ENCODE measurements at places on chromosomes 3 and 15.

GRCh38 chr15:90690585-90690984, 26.6 kb upstream of the BLM start:
- DNase-seq: no peak

DNA sequence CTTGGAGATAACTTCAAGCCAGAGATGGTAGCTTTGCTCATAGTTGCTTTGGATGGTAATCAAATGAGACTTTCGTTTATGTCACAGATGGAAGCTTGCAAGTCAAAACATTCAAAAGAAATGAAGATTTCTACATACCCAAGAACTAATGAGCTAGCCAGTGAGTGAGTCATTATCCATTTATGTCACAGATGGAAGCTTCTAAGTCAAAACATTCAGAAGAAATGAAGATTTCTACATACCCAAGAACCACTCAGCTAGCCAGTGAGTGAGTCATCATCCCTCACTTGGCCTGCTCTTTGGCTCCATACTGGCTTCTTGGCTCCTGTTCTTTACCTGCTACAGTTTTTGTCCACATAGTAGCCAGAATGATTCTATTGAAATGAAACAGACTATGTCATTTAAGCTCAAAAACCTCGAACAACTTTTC, 559.8 kb upstream of the CBLB start:
- peak; percentile 6 for DNase-seq

- no peak for DNase-seq
These were observed 2.6 kb downstream of the SACM1L start for GRCh38 chr3:45691842-45692241.

- no peak for DNase-seq
These were observed 43.2 kb downstream of the ADAMTS7 start for GRCh38 chr15:78768096-78768495.

DNA sequence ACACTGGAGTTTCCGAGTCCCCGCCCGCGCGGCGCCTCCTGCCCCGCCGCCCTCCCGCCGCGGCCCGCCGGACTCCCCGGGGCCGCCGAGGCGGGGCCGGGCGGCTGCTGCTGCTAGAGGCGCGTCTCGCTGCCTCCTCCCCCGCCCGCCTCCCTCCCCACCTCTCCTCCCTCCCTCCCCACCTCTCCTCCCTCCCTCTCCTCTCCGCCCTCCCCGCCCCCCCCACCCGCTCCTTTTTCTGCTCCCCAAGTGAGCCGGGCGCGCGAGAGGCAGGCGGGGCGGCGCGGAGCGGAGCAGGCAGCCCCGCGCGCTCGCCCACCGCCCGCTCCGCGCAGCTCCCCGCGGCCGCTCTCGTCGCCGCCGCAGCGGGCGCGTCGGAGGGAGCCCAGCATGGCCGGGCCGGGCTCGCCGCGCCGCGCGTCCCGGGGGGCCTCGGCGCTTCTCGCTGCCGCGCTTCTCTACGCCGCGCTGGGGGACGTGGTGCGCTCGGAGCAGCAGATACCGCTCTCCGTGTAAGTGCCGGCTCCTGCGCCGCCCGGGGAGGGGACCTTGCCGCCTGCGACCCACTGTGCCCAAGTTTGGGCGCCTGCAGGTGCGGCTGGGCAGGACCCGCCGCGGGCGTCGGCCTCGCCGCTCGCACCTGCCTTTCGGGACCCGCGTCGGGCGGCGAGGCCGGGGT, at the start of gene CACNA2D3:
CACNA2D3 (plus strand) TSS at position 229 of the 679 bp plus-strand sequence.
- DNase-seq: no peak

GRCh38 chr3:40719660-40720287, 195.0 kb downstream of the ZNF621 start:
- DNase-seq: peak; percentile 8

DNA sequence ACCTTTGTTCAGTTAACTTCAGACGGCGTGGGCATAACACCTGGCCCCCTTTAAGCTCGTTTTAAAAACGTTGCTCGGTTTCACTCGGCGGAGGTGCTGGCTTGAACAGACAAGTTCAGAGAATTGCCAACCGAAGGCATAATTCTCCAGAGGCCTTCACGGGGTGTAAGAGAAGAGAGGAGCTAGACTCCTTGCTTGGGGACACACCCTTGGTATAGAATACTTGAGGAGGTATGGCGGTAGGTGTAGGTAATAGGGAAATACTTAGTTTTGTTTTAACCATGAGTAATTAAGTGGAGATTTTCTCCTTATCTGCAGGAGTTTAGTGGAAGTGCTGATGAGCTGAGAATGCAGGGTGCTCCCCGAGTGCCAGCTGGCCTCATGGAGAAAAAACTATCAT, 921 bp downstream of the FBXL2 start:
- no peak for DNase-seq

- DNase-seq: no peak
These were observed 230.2 kb upstream of the ADAMTS9 start for GRCh38 chr3:64917914-64918453.

GRCh38 chr3:158333736-158334135, 223.8 kb downstream of the RSRC1 start:
- DNase-seq: no peak

GRCh38 chr3:171013822-171014748, 12.4 kb downstream of the SLC2A2 start:
- DNase-seq: peak; percentile 50

DNA sequence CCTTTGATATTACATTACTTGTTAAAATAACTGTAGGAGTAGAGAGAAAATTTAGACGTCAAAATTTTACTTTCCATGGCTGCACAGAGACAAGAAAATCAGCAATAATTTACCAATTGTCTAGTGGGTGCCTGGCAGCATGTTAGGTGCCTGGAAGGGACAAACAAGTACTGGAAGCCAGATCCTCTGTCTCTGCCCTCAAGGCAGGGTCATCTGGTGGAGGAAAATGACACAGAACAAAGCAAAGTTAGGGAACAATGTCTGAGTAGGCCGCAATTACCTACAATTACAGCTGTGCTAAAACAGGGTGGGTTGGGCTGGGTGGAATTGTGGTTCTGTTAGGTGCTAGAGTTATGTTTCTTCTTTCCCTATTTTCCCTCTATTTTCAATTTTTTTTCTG, 7.4 kb downstream of the CCDC174 start:
- DNase-seq: no peak

DNA sequence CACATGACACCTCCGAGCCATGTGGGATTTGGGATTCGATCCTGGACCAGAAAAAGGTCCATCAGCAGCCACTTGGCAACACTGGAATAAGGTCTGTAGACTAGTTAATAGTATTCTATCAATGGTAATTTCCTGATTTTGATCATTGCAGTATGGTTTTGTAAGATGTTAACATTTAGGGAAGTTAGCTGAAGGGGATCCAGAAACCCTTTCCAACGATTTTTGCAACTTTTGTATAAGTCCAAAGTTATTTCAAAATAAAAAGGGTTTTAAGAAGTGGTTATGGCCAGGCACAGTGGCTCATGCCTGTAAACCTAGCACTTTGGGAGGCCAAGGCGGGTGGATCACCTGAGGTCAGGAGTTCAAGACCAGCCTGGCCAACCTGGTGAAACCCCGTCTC, 10.2 kb downstream of the BDH1 start:
- no peak for DNase-seq

DNA sequence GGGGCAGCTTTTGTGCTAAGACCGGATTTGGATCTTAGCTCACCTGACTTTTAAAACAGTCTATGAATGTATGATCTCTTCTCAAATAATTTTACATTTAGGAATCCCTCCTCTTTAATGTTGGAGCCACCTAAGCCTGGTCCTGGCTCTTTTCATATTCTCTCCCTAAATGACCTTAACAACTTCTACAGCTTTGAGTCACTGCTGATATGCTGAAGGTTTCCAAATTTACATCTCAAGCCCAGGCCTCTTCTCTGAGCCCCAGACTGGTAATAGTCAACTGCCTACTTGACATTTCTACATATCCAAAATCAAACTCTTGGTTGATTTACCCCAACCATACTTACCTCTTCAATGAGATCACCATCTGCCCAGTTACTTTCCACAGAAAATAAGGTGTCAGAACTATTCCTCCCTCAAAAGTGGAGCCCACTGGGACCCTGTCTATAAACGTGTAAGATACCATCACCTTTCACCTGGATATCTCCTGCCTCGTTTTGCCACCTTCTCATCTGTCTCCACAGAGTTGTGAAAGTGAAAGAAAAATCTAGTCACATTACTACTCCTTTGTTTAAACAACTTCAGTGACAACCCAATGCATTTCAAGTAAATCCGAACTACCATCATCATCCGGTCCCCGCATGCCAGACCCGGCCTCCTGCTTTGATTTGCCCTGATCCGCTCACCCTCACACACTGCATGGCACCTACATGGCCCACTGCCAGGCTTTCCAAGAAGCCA, 48.8 kb downstream of the UBP1 start:
- DNase-seq: no peak

DNA sequence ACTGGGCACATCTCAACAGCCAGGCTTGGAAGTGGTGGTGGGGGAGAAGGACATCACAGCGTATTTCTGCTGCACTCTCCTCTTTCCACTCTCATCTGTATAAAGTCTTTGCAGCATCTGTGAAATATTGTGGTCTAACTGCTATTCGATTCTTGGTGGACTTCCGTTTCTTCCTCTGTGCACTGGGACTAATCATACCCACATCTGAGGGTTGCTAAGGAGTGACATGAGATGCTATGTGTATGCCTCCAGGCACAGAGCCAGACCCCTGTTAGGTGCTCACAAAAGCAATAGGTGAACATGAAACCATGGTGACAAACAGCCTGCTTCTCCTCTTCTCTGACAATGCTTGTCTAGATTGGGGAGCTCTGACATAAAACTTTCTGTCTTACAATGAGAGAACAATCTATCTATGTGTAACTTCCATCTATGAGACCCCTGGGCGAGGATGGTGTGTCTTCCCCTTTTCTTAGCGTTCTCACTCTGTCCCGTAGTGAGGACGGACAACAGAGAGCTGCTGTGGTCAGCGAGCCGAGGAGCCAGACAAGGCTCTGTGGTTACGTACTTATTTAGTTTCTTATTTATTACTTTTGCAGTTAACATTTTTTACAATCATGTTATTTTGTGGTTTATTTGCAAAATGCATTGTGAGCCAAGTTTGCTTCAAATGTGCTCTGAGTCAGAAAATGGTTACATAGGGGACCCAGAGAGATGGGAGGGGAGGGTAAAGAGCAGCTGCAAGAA, 196.7 kb upstream of the TPRG1 start:
- peak; percentile 2 for DNase-seq

GRCh38 chr3:121924734-121925133, 30.5 kb downstream of the SLC15A2 start:
- DNase-seq: no peak

- peak; percentile 49 for DNase-seq
These were observed 39.0 kb downstream of the NSUN3 start for GRCh38 chr3:94101860-94102259.

- DNase-seq: peak; percentile 53
These were observed 42.9 kb upstream of the TSC22D2 start for GRCh38 chr3:150365132-150365604.

DNA sequence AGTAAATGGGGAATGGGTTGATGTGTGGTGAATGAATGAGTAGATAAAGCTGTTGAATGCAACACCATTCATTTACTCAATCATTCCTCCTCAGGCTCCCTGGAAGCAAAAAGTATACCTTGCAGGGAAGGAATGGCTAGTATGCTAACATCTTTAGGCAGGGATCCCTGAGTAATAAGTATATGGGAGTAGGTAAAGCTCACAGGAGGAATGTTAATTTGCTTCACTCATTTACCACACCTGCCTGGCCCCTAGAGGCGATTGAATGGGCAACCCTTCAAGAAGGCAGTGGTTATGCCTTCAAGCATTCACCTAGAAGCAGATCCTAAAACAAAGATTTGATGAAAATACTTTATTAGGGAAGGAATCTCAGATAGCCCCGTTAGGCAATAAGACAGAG, 208.7 kb upstream of the GADL1 start:
- DNase-seq: no peak

DNA sequence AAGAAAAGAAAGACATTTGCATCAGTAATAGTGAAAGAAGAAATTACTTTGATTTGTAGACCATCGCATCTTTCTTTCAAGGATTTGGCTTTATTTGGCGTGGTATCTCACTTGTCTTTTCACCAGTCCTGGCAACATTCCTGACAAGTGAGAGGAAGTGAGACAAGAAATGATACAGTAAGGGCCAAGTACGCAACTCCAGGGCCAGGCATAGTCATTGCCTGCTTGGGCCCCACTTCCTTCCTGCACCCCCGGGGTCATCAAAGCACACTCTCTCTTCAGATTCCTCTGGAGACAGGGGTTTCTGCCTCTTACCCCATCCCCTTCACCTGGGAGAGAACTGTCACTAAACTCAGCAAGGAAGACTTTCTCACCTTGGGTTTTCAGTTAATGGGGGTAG, 55.1 kb downstream of the CD47 start:
- DNase-seq: no peak

- peak; percentile 82 for DNase-seq
These were observed 259.2 kb upstream of the CCDC54 start for GRCh38 chr3:107117922-107118536.

- DNase-seq: no peak
These were observed 81.7 kb downstream of the HCN4 start for GRCh38 chr15:73287019-73287418.

- DNase-seq: no peak
These were observed 12.8 kb downstream of the RGMA start for GRCh38 chr15:93076217-93076616.

DNA sequence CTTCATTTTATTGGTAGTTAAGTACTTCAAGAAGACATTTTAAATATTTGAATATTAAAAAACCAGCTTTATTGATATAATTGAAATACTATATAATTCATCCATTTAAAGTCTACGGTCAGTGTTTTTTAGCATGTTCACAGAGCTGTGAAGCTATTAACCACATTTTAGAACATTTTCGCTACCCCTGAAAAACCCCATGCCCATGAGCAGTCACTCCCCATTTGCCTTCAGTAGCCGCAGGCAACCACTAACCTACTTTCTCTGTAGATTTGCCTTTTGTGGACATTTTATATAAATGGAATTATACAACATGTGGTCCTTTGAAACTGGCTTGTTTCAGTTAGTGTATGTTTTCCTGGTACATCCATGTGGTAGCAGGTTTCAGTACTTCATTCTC, 55.7 kb downstream of the GPR171 start:
- no peak for DNase-seq

DNA sequence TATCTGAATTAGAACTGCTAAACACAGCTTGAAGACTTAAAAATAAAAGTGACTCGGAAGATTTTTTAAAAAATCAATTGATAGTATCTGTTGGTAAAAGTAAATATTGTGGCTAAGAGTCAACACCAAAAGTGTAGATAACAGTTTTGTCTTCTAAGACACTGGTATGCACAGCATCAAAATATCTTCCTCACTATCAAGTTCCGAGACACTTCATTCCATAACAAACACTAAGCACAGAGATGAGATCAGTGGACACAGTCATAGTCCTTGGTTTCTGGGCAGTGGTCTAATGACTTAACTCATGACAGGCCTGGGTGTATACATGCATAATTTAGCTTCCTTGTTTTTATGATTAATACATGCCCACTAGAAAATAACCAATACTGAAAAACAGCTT, 63.2 kb downstream of the PXYLP1 start:
- peak; percentile 82 for DNase-seq

Data from OCI-M1 (cell line).